NCI-H748 treated with DMSO at 0.1 percent for 48 hours (cell line): ENCODE measurements at places on chromosomes 16 and 17.

GRCh38 chr17:7889166-7889955 is 772 bp downstream of the CHD3 start:
- DNase-seq: peak; percentile 82

- no peak for DNase-seq
Measured at GRCh38 chr17:72886622-72887021, 205.9 kb downstream of the SLC39A11 start.

DNA sequence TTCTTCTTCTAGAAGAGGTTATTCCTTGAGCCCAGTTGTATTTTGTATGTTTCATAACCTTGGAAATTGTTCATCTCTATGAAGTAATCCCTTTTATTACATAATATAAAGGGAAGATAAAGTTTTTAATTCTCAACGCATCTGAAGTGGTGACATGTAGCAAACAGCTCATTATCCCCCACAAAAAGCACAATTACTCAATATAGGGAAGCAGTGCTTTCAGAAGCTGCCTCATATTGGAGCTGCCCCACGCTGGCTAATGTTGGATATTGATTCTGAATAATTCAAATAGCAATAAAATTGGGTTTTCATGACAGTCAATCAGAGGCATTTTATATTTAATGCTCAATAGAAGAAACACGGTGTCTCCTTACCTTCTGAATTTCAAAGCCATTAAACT is 604.3 kb upstream of the RBFOX1 start:
- DNase-seq: no peak

DNA sequence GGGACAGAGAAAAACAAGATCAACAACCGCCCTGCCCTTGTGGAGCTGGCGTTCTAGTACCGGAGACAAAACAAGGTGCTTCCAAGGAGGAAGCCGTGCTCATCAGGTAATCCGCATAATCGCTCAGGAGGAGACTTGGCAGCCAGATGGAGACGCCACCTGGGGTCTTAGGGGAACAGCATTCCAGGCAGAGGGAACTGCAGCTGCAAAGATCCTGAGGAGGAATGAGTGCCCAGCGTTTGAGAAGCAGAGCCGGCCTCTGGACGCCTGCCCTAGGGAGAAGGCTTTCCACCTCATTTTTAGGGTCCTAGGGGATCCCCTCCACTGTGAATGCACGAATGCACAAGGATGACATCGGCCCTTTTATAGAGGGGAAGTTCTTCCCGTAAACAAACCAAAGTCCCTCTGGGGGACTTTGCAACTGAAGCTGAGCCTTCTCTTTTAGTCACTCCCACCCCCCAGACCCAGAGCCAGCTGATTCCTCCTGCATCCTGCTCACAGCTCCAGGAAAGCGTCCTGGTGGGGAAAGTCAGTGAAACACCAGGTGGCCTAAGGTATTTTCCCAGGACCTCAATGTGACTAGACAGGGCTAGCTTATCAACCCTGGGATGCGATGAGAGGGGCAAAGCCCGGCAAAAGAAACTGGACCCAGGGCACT is 13.2 kb upstream of the MPRIP start:
- no peak for DNase-seq

- no peak for DNase-seq
Measured at GRCh38 chr17:75514299-75514918, 928 bp downstream of the CASKIN2 start.

DNA sequence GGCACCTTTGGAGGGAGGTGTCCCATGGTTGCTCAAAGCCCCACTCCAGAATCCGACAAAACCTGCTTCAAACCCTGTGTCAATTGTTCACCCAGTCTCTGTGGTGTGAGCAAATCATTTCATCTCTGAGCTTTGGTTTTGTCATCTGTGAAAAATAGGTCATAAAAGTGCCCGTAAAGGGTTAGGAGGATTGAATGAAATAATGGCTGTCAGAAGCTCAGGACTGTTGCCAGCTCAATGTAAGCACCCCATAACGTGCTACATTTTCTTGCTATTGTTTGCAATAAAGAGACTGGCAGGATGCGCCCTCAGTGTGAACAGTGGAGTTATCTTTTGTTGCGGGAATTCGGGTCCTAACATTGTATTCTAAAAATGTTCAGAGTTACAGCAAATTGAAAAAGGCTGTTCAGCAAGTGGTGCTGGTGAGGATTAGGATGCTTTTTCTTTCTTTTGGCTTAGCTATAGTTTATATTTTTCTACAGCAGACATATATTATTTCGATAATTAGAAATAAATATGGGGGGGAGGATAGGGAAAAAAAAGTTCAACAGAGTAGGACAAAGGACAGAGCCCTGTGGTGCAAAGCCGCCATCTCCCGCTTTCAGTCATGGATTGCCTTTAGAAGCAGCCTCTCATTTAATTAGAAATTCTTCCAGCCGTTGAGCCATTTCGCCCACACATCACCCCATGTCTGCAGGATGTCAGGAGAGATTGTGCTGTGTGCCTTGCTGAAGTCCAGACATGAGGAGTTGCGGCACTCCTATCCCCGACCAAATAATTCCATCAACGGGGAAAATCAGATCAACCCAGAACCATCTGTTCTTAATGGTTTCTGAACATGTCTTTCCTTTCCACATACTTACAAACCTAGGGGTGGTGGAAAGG is 20.9 kb upstream of the PYY start:
- no peak for DNase-seq

DNA sequence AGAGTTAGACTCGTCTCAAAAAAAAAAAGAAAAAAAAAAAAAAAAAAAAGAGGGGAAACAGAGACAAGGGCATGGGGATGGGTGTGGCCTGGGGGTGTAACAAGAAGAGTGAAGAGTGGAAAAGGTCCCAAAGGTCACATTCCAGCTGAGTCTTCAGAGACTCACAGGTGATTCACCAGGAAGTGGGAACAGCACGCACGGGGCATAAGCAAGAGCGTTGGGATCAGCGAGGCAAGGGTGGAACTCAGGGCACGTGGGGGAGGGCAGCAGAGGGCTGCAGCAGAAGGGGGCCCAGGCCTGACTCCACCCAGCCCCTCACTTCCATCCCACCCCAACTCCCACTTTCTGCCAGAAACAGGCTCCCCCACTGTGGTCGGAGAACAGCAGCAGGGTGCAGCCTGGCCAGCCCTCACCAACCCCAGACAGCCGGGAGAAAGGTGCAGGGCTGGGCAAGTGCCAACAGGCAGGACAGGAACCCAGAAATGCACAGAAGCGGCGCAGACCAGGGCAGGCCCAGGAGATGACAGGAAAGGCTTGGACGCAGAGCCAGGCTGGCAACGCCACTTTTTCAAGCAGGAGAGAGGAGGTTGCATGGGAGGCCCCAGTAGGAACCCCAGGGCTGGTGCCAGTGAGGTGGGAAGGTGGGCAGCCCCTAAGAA is 3.3 kb downstream of the MEAK7 start:
- no peak for DNase-seq

GRCh38 chr16:85274924-85275323 is 162.7 kb upstream of the CIBAR2 start:
- DNase-seq: no peak

- no peak for DNase-seq
Measured at GRCh38 chr17:78294776-78295175, 63.3 kb downstream of the TMEM235 start.

GRCh38 chr16:9542165-9542755 is 450.8 kb downstream of the HAPSTR1 start:
- no peak for DNase-seq

GRCh38 chr16:87570938-87571867 is 31.1 kb upstream of the JPH3 start:
- peak; percentile 5 for DNase-seq

GRCh38 chr16:66925322-66925840 is at the start of gene RRAD:
RRAD (minus strand) TSS chr16:66925535; CDS start chr16:66925179, 356 bp downstream.
- no peak for DNase-seq

DNA sequence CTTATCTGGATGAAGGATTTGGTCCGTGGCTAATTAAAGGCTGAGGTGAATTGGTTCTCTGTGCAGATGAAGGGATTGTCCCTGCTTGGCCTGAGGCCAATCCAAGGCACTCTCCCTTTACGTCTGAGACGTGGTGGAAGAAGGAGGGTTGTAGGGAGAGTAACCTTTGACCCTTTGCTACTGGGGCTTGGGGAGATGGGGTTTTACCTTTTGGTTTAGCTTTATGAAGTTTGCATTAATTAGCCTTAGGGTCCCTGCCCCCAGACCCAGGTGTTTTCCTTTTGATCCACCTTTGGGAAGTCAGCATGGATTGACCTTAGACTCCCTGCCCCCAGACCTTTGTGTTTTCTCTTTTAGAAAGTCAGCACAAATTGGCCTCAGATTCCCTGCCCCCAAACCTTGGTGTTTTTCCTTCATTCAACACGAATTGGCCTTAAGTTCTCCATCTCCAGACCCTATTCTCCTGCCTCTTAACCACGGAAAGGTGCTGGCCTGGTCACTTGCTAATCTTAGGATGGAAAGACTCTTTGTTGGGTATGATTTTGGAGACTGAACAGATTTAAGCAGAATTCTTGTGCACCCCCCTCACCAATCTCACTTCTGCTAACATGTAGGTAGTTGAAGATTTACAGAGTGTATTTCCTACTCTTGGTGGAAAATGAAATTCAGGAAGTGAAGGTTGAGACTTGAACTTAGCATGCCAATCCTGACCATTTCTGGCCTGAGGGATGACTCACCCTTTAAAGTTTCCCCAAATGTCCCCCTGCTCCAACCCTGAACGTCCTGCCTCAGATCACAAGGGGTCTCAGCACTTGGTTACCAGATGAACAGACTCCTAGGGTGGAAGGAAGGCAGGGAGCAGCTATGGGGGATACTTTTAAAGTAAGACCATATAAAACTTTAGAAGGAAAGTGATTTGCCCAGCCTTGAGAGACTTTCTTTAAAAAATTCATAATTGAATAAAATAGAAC is 23.1 kb upstream of the MMD start:
- no peak for DNase-seq

DNA sequence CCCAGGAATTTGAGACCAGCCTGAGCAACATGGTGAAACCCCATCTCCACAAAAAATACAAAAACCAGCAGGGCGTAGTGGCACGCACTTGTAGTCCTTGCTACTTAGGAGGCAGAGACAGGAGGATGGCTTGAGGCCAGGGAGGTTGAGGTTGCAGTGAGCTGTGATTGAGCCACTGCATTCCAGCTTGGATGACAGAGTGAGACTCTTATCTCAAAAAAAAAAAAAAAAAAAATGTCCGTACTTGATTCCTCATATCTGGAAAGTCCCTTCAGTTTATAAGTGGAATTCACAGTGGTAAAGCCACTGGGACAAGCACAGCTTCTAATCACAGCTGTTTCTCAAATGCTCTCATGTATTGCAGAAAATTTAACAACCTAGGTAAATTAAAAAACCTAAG is 78.6 kb upstream of the CREBBP start:
- DNase-seq: no peak

GRCh38 chr16:1297018-1297696 is 12.3 kb upstream of the UBE2I start:
- DNase-seq: no peak

DNA sequence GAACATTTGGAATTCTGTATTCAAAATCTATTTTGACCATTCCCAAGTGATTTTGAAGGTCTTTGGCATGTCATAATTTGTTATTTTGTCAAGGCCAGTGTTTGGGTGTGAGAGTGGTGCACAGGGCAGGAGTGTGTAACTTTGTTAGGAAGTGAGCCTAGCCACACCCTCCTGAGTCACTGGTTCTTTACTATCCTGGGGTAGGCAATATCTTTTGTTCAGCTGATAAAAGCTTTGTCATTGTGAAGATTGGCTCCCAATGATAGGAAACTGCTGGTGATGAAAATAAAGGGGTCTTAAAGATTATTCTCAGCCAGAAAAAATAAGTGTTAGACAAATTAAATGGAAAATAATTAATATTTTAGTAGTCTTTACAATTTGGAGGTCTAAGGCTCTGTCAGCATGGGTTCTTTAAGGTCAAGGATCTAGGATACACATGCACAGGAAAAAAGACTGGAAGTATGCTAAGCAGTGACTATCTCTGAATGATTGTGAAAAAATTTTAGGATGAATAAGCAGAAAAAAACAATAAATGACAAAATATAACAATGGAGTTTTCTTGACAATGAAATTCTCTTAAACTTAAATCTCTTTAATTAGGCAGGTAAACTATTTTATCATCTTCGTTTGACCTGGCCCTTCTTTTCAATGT is 5.1 kb downstream of the UBN1 start:
- DNase-seq: no peak

DNA sequence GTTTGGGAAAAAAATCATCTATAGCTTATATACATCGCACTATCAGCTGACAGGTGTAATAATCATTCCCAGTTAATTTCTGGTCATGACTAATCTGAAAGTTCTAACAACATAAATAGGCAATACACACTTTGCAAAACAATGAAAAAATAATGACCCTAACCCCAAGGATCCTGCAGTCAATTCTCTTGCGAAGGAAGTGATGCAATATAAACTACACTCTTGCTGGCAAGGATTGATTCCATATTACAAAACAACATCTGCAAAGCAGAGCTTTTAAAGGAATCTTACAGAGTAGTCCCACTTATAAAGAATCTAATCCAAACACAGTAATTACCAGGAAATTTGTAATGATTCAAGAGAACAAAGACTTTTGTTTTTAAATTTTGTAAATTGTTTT is 73.4 kb downstream of the MYO1D start:
- DNase-seq: no peak

- no peak for DNase-seq
Measured at GRCh38 chr17:65297384-65297783, 160.2 kb downstream of the RGS9 start.

DNA sequence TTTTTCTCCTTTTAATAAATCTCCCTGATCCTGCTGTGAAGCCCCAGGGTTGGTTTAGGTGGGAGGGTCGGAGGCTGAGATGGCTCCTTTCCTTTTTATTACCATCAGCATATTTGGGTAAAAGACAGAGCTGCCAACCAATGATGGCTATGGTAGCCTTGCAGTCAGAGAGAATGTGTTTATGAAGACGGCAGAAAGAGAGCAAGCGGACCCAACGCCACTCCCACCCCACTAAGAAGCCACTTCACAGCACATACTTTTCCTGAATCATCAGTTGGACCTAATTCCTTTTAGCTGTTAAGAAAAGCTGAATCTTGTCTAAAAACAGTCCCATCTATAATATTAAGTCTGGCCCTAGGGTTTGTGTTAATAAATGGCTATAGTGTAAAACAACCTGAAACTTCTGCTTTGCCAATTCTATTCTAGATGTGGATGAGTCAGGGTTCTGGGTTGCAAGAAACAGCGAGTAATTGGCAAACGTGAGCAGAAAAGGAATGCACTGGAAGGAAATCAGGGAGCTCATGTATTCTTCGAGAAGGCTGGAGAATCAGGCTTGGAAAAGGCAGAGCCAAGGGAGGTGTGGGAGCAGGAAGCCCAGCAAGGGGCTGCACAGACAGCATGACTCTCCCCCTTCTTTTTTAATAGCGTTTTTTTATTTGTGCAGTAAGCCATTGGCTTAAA is 34.0 kb upstream of the PRKCA start:
- DNase-seq: no peak
